Stimulated activated CD8-positive, alpha-beta memory T cell treated with anti-CD3 and anti-CD28 coated beads, Interleukin-7, amount 100 ng/mL, for 1 hour (primary cell): ENCODE measurements at places on chromosomes 3 and 15.

DNA sequence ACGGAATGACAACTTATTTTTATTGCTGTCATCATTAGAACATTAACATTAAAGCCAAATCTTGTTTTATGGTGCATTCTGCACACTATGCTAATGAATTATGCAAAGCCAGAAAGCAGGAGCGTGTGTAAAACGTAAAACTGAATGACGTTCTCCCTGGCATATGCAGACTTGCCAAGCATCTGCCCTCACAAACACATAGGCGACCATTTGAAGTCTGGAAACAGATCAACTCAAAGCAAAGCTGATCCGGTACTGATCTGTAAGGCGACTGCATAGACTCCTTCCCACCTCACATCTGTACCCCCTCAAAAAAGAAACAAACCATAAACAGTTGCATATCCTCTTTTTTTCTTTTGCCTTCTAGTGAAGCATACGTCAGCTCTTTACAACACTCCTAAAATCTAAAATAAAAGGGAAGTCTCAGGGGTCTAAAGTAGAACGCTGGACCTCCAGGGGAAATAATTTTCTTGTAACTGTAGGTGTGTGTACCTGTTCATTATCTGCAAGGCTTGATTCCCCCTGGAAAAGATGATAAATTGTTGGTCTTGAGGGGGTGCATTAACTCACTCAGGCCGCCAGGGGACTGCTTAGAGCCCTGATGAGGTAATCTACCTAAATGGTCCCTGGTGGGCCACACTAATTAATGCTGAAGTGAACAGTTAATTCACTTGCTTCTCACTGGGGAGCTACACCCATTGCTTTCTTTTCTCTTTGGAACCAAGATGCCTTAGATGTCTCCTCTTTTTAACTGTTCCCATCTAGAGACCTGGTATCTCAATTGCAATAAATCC, 231.4 kb downstream of the CDIN1 start:
- DNase-seq: no peak

DNA sequence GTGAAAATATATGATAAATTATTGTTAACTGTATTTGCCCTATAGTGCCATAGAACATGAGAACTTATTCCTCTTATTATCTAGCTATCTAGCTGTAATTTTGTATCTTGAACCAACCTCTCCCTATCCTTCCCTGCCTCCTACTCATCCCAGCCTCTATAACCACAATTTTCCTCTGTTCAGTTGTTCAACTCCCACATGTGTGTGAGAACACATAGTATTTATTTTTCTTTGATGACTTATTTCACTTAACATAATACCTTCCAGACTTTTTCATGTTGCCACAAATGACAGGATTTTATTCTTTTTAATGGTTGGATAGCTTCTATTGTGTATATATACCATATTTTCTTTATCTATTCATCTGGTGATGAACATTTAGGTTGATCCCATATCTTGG, 85.4 kb upstream of the SUCLG2 start:
- no peak for DNase-seq

DNA sequence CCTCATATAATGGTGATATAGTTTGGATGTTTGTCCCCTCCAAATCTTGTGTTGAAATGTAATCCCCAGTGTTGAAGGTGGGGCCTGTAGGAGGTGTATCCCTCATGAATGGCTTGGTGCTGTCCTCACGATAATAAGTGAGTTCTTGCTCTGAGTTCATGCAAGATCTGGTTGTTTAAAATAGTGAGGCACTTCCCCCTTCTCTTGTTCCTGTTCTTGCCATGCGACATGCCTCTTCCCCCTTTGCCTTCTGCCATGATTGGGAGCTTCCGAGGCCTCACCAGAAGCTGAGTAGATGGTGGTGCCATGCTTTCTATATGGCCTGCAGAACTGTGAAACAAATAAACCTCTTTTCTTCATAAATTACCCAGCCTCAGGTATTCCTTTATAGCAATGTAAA, 39.2 kb downstream of the REC114 start:
- DNase-seq: no peak

DNA sequence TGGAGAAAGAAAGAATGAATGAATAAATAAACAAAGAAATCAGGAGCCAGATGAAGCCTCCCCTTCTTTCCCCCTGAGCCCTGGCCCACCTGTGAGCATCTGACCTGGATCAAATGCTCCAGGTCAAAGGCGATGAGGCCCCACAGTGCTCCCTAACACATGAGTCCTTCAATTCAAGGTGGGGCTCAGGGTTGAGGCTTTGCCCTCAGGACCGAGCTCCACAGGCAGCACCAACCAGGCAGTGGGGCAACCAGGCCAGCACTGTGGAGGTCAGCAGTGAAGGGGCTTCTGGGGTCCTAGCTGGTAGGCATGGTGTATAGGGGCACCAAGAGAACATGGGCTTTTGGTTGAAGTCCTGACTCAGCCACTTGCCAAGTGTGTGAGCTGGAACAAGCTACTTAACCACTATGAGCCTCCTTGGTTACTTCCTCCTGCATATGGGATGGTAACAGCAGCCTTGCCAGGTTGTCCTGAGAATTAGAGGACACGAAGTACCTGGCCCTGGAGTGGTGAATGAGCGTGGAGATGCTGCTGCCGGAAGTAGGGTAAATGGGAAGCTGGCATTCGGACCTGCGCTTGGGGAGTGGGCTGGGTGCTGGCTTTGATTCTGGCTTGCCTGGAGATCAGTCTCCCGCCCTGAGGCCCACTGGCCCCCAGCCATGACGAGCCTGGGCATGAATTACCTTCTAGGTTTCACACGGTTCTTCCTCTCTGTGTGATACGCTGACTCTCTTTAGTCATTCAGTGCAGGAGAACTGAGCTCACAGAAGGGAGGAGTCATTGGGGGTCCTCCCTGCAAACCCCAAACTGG, 10.0 kb upstream of the PAQR5 start:
- DNase-seq: no peak

DNA sequence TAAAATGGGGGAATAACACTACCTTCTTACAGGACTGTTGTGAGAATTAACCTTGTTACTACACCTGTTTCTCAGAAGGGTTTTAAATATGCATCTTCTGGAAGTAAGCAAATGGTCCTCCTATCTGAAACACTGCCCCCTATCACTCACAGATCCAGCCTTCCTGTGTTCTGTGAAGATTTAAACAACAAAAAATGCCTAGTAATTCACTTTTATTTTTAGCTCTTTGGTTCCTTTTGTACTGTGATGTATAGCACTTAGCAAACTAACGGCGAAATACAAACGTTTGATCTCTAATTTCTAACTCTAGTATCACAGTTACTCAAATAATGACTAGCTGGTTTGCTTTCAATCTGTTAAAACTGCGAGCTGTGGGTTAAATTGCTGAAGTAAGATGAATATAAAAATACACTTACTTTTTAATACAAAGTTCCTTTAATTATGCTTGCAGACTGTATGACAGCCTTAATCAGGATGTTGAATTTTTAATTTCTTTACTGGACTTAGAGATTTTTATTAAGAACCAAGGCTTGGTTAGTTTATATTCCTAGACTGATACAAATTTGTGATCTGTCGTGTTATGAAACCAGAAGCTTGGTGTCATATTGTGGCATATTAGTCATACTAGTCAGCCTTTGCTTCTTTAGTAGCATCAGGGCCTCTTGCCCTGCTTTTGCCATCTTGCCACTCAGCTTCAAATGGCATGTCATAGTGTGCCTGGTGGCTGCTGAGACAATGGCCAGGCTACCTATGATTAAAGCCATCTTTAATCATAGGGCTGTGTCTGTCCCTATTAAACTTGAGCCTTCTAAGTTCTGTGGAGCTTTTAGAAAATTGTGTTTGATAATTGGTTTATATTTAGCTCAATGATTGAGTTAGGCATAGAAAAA, 9.2 kb downstream of the EIF3J start:
- DNase-seq: no peak

- DNase-seq: no peak
Measured at GRCh38 chr15:57686657-57687056, 19.9 kb upstream of the POLR2M start.

GRCh38 chr15:31338879-31339557, 12.4 kb downstream of the KLF13 start:
- no peak for DNase-seq

GRCh38 chr3:193946945-193947344, 189.0 kb upstream of the HES1 start:
- no peak for DNase-seq

- DNase-seq: no peak
Measured at GRCh38 chr3:112017091-112017490, 17.4 kb upstream of the TMPRSS7 start.

GRCh38 chr3:65436580-65436979, 602.1 kb downstream of the MAGI1 start:
- no peak for DNase-seq

GRCh38 chr3:149162007-149162406, 32.6 kb downstream of the HPS3 start:
- DNase-seq: no peak

GRCh38 chr3:23809840-23810342, 4.1 kb downstream of the UBE2E1 start:
- DNase-seq: no peak
